ENCODE measurements at places on chromosomes 2 and 18.

DNA sequence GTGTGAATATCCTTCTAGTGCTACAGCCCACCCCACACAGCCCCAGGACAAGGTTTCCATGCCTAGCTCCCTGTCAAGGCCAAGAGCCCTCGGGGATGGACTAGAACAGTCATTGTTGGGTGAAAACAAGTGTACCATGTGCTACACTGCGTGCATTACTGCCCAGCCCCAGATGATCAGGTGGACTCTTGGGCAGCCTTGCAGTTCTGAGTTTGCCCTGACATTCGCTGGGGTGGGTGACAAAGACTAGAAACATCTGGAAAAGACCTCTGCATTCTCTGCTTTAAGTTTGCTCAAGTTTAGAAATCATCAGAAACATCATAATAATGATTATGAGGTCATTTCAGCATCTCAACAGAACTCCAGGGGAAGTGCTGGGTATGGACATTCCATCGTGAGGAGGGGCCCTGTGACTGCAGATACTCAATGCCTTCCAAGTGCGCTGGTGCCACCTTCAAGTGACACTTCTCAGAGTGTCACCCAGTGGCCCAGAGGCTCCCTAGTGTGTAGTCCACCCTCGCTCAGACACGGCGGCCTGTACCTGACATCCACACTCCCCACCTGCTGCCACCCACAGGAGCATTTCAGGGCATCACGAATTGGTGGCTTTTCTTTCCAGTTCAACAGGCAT lies 5.3 kb upstream of the PXDN start:
- DNase-seq: no peak

GRCh38 chr2:75709297-75709696 lies 1.4 kb downstream of the GCFC2 start:
- no peak for DNase-seq

GRCh38 chr18:60675801-60676200 lies 303.2 kb upstream of the MC4R start:
- no peak for DNase-seq

DNA sequence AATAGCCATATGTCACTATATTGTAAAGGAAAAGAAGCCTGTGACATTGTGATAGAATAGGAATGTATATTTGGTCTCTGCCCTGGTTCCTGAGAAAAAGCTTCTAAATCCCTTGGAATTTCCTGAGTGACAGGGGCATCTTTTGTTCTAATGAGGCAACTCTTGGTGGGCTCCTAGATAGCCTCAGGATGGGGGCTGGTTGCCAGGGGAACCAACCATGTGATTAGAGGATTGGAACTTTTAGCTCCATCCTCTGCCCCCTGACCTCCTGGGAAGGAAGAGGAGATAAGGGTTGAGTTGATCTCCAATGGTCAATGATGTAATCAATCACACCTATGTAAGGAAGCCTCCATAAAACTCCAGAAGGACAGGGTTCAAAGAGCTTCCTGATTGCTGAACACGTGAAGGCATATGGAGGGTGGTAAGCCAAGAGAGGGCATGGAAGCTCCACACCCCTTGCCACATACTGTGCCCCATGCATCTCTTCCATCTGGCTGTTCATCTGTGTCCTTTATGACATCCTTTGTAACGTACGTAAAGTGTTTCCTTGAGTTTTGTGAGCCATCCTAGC lies 2.9 kb upstream of the ME2 start:
- no peak for DNase-seq

DNA sequence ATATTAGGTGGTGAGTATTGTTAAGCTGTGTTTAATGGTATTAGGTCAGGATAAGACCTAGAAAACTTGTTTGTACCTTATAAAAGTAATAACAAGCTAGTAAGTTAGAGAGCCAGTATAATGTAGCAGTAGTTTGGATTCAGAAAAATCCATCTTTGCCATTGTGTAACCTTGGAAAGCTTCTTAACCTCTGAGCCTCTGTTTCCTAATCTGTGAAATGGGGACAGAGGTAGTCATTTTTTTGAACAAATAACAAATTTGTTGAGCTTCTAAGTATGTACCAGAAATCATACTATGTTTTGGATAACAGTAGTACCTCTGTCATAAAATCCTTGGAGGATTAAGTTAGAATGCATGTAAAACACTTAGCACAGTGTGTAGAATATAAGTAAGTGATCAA lies 12.5 kb downstream of the GLS start:
- DNase-seq: no peak

DNA sequence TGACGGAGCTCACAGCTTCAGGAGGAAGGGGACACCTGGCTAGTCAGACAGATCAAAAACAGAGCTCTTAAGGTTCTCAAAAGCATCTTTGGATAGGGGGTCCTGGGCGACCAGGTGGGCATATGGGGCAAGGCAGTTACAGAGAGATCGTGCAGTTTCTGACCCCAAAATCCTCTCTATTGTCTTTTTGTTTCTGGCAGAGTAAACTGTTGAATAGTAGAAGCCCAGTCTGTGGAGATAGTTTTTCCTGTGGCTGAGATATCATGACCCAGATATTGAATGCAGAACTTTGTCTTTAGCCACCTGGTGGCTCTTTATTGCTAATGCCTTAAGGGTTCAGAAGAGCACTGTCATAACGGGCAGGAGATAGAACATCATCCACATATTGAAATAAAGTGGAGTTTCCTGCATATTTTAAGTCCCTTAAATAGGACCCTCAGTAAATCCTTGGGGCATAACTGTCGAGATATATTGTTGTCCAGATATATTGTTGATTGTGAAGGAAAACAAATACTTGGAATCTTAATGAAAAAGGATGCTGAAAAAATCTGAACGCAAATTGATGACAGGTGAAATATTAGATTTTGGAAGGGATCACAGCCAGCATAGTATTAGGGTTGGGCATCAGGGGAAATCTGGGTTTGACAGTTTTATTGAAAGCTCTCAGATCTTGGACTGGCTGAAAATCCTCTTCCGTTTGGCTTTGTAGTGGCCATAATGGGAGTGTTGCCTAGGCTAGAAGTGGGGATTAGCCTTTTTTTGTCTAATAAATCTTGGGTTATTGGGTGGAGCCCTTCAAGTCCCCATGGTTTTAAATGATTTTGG lies 14.1 kb upstream of the ZDBF2 start:
- DNase-seq: no peak

DNA sequence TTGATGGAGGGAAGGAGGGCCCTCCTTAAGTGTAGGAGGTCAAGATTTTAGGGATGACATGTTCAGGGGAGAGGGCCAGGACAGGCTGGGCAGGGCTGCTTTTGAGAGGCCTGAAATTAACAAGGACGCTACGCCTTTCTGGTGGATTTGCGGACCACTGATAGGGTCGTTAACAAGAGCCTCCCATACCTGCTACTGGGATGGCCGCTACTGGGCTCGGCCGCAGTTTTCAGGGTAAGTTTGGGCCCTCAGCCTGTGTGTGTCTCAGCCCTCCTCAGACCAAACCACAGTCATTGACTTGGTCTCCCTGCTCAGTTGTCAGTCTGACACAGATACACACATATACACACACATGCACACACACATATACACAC lies 180.9 kb downstream of the SMAD2 start:
- no peak for DNase-seq

GRCh38 chr2:37523814-37524362 lies 147.6 kb downstream of the CDC42EP3 start:
- no peak for DNase-seq

DNA sequence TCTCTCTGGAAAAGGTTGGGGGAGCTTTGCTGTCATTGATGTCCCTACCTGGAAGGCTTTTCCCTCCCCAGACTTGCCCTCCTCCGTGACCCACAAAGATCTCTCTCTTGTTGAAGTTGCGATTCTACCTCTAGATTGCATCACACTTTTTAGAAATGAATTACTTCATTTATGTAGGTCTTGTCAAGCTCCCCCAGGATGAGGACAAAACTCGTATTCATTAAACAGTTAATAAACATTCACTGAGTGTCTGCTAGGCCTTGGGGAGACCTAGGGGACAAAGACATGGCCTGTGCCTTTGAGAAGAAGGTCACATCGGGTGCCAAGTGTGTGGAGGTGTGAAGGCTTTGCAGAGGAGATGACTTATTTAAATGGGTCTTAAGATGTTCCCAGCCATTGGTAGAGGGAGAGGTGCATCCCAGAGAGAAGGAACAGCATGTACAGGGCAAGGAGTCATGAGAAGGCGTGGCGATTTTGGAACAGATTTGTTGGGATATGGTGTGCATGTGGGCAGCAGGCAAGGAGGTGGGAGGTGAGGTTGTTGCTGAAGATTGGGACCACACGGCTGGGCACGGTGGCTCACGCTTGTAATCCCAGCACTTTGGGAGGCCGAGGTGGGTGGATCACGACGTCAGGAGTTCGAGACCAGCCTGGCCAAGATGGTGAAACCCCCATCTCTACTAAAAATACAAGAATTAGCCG lies 9.8 kb upstream of the YWHAQ start:
- DNase-seq: no peak
